Activated CD8-positive, alpha-beta T cell treated with anti-CD3 and anti-CD28 coated beads for 36 hours (primary cell): ENCODE measurements at places on chromosomes 12 and 14. TPM values are rescaled to one million over a fixed set of nuclear protein-coding genes. Genes with fewer than 3 reads are reported as not detected.

The REP15 gene
- total RNA-seq: not detected

The RDH12 gene
- total RNA-seq: not detected

The MAP1LC3B2 gene
- total RNA-seq: 3.1 TPM

The CLEC9A gene
- not detected for total RNA-seq

The DTX1 gene
- total RNA-seq: 2.9 TPM

The MORN3 gene
- 1.1 TPM for total RNA-seq

GRCh38 chr14:72678356-72678755 lies 215.5 kb downstream of the DPF3 start:
- H3K27ac ChIP-seq: no peak overlapping the region
- no peak for DNase-seq
- H3K27me3 ChIP-seq: no peaks in the 10 kb centered on the region
- no peak overlapping the region for H3K4me3 ChIP-seq
- H3K36me3 ChIP-seq: no peaks in the 10 kb centered on the region

GRCh38 chr12:96711364-96711763 lies 195.7 kb upstream of the NEDD1 start:
- H3K4me3 ChIP-seq: no peak overlapping the region
- no peaks in the 10 kb centered on the region for H3K36me3 ChIP-seq
- no peak for DNase-seq
- H3K27me3 ChIP-seq: no peaks in the 10 kb centered on the region

GRCh38 chr14:66293533-66294105 lies 192.6 kb upstream of the CCDC196 start:
- peaks cover 1% of the 10 kb centered on the region for H3K27me3 ChIP-seq
- no peak for DNase-seq
- no peak overlapping the region for H3K27ac ChIP-seq
- H3K36me3 ChIP-seq: no peaks in the 10 kb centered on the region
- no peak overlapping the region for H3K4me3 ChIP-seq

GRCh38 chr12:47754126-47754525 lies 4.6 kb downstream of the RAPGEF3 start:
- DNase-seq: no peak
- no peak overlapping the region for H3K27ac ChIP-seq
- H3K27me3 ChIP-seq: no peaks in the 10 kb centered on the region
- H3K4me1 ChIP-seq: peaks cover 30% of the 10 kb centered on the region

DNA sequence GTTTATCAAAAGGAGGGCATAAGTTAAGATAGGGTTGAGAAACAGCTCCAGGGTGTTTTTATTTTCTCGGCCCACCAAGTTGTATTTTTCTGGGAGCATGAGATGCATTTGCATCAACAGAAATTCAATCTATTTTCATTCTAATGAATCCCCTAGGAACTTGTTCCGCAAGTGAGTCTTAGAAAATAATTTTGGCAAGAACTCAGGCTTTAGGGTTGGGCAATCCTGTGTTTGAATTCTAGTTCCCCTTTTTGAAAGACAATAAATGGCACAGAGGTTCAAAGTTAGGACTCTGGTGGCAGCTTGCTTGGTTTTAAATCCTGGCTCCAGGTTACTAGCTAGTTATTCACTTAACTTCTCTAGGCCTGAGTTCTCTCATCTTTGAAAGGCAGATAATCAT lies 23.7 kb downstream of the SLC5A8 start:
- H3K4me3 ChIP-seq: no peak overlapping the region
- DNase-seq: no peak
- no peaks in the 10 kb centered on the region for H3K36me3 ChIP-seq
- H3K4me1 ChIP-seq: no peaks in the 10 kb centered on the region

- H3K4me1 ChIP-seq: peaks cover 3% of the 10 kb centered on the region
- peaks cover 3% of the 10 kb centered on the region for H3K27me3 ChIP-seq
- no peak for DNase-seq
- peaks cover 3% of the 10 kb centered on the region for H3K36me3 ChIP-seq
- H3K27ac ChIP-seq: no peak overlapping the region
- H3K4me3 ChIP-seq: no peak overlapping the region
Observed at GRCh38 chr12:68977909-68978610, 45.1 kb upstream of the CPM start.

- DNase-seq: no peak
- no peaks in the 10 kb centered on the region for H3K27me3 ChIP-seq
- no peak overlapping the region for H3K4me3 ChIP-seq
- no peak overlapping the region for H3K27ac ChIP-seq
- H3K4me1 ChIP-seq: peaks cover 3% of the 10 kb centered on the region
Observed at GRCh38 chr14:92986254-92987147, 63.6 kb downstream of the CHGA start.

- no peak for DNase-seq
- no peaks in the 10 kb centered on the region for H3K36me3 ChIP-seq
- peaks cover 11% of the 10 kb centered on the region for H3K4me1 ChIP-seq
- no peak overlapping the region for H3K27ac ChIP-seq
Observed at GRCh38 chr12:53346491-53346890, 10.3 kb upstream of the SP7 start.

- no peaks in the 10 kb centered on the region for H3K4me1 ChIP-seq
- no peak overlapping the region for H3K4me3 ChIP-seq
- peaks cover 2% of the 10 kb centered on the region for H3K27me3 ChIP-seq
- H3K36me3 ChIP-seq: no peaks in the 10 kb centered on the region
- no peak overlapping the region for H3K27ac ChIP-seq
Observed at GRCh38 chr12:22355011-22355580, 20.6 kb upstream of the ST8SIA1 start.

DNA sequence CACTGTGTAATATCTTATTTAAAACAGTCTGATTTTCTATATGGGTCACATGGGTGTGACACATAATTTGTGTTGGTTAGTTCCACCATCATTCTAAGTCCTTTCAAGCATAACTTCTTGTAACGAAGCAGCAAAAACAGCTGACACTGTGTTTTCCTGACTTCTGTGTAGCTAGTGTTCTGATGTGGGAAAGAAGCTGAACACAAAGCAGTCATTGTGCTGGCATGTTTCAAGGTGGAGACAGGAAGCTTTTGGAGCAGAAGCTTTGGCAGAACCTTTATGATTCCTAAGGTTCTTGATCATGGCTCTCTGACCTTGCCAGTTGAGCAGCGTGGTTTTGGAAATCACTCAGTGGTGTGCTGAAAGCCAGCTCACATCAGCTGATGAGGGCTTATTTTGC lies 351.7 kb upstream of the MDGA2 start:
- no peaks in the 10 kb centered on the region for H3K27me3 ChIP-seq
- no peak for DNase-seq
- H3K4me1 ChIP-seq: no peaks in the 10 kb centered on the region
- H3K4me3 ChIP-seq: no peak overlapping the region
- no peaks in the 10 kb centered on the region for H3K36me3 ChIP-seq
- H3K27ac ChIP-seq: no peak overlapping the region

- no peak overlapping the region for H3K27ac ChIP-seq
- H3K27me3 ChIP-seq: no peaks in the 10 kb centered on the region
- H3K36me3 ChIP-seq: peaks cover 38% of the 10 kb centered on the region
- H3K4me3 ChIP-seq: no peak overlapping the region
- H3K4me1 ChIP-seq: no peaks in the 10 kb centered on the region
- no peak for DNase-seq
Observed at GRCh38 chr14:67387195-67387594, 24.8 kb downstream of the PLEK2 start.

GRCh38 chr12:114512351-114512750 lies 106.4 kb upstream of the TBX5 start:
- peaks cover 4% of the 10 kb centered on the region for H3K27me3 ChIP-seq
- no peaks in the 10 kb centered on the region for H3K4me1 ChIP-seq
- no peaks in the 10 kb centered on the region for H3K36me3 ChIP-seq
- no peak for DNase-seq

GRCh38 chr14:53331247-53331646 lies 178.1 kb upstream of the DDHD1 start:
- peaks cover 5% of the 10 kb centered on the region for H3K4me1 ChIP-seq
- H3K27ac ChIP-seq: no peak overlapping the region
- H3K4me3 ChIP-seq: no peak overlapping the region
- H3K36me3 ChIP-seq: no peaks in the 10 kb centered on the region

DNA sequence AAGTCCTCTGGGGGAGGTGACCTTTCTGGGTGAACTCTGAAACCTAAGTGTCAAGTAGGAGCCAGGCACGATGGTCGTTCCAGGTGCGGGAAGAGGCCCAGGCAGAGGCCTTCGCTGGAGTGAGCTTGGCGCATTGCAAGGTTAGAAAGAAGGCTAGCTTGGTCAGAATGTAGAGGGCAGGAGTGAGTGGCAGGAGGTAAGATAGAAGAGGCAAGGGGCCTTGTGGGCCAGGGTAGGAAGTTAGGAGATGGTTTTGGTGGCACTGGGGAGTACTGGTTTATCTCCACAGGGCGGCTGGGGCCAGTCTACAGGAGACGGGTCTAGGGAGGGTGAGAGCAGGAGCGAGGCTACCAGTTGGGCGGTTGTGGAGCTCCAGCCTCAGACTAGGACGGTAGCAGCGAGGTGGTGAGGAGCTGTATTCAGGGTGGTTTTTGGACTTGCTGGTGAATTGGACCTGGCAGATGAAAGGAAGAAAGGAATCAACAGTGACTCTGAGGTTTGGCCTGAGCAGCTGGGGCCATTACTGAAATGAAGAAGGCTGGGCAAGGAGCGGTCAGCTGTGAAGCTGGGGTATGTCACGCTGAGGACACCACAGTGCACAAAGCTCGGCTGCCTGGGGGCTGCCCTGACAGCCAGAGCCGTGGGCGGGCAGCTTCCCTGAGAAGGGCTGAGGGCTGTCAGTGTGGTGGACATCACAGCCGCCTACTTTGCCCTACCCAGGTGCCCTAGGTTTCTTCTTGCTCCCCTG lies 9.0 kb downstream of the MLXIP start:
- peak overlapping the region; percentile 82 for H3K27ac ChIP-seq
- no peak overlapping the region for H3K4me3 ChIP-seq

GRCh38 chr12:59637692-59638070 lies 41.9 kb downstream of the SLC16A7 start:
- no peaks in the 10 kb centered on the region for H3K27me3 ChIP-seq
- H3K4me3 ChIP-seq: no peak overlapping the region
- H3K4me1 ChIP-seq: peaks cover 52% of the 10 kb centered on the region
- H3K36me3 ChIP-seq: peaks cover 25% of the 10 kb centered on the region
- peak overlapping the region; percentile 57 for H3K27ac ChIP-seq

DNA sequence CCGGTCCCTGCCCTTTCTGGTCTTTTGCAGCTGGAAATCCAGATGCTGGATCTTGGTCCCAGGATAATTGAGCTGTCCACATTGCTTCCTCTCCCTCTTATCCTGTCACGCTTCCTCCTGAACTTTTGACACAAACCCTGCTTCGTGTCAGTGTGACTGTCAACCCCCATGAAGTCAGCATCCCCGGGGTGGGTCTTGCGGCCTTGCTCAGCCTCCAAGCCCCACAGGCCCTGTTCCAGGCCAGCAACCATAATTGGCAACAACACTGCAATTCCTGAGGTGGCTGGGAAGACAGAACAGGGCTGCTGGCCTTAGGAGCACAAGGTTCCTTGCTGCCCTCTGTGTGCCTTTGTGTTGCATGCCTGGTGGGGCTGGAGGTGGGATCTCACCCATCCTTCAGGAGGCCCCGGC lies 74.9 kb downstream of the NTF3 start:
- H3K4me1 ChIP-seq: no peaks in the 10 kb centered on the region
- peaks cover 6% of the 10 kb centered on the region for H3K27me3 ChIP-seq
- H3K27ac ChIP-seq: no peak overlapping the region
- no peaks in the 10 kb centered on the region for H3K36me3 ChIP-seq

DNA sequence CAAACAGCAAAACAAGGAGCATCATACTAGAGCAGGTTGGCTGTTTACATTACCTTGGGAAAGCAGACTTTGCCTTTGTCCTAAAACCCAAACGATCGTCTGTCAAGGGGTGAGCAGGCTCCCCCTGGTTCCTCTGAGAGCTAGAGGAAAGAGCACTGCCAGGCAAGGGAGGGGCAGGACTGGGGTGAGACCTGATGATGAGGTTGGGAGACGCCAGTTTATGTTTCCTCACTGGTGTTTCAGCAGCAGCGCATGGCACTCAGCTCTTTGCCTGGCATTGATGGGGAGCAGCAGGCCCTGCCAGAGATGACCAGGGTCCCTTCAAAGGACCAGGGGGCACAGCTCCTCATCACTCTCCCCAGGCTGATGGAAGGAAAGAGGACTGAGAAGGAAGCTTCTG lies 7.9 kb upstream of the KRT2 start:
- H3K4me1 ChIP-seq: peaks cover 7% of the 10 kb centered on the region
- no peaks in the 10 kb centered on the region for H3K27me3 ChIP-seq
- no peak overlapping the region for H3K4me3 ChIP-seq
- DNase-seq: no peak
- no peaks in the 10 kb centered on the region for H3K36me3 ChIP-seq

DNA sequence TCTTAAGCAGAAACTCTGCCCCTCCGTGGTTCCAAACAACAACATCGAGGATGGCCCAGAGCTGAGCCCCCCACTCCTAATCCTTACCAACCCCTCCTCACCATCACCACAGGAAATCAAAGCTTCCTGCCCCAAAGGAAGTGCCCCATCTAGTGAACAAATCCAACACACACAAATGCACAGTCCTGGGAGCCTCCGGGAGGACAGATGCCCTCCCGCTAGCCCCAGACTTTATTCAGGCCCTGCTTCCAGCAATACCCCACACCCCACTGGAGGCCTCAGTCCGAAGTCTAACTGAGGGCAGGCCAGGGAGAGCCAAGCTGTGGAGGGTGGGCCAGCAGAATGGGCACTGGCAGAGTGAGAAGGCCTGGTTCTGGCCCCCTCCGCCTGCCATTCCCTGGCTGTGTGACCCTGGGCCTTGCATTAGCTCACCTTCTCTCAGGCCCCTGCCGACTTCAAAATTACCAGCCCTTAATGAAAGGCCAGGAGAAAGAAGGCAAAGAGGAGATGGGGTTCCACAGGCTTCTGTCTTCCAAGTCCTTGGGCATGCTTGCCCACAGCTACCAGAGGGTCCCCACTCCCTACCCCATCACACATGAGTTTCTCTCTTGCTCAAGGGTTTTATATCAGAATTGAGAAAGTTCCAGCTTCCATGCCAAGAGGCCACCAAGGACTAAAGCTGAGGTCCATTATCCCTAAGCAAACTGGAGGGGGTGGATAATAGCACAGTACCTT lies 2.3 kb downstream of the HDAC7 start:
- H3K4me1 ChIP-seq: peaks cover 44% of the 10 kb centered on the region
- peak overlapping the region; percentile 98 for H3K27ac ChIP-seq
- peaks cover 69% of the 10 kb centered on the region for H3K36me3 ChIP-seq
- no peaks in the 10 kb centered on the region for H3K27me3 ChIP-seq

DNA sequence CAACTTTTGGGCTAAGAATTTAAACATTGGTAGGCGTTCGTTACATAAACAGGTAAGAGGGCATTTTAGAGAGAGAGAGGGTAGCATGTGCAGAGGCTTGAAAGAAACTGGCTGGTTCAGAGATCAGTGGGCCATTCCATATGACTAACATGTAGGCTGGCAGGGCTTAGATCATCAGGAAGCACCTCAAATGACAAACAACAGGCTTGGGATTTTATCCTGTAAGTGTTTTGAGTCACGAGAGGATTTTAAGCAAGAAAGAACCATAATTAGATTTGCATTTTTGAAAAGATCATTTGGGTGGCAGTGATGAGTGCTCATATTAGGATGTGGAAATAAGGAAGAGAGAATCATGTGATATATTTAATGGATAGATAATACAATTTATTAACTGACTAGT lies 8.7 kb upstream of the PLEKHA5 start:
- no peak for DNase-seq
- no peak overlapping the region for H3K4me3 ChIP-seq
- H3K4me1 ChIP-seq: peaks cover 6% of the 10 kb centered on the region
- no peaks in the 10 kb centered on the region for H3K36me3 ChIP-seq

- H3K27ac ChIP-seq: no peak overlapping the region
- H3K4me3 ChIP-seq: no peak overlapping the region
- peaks cover 2% of the 10 kb centered on the region for H3K36me3 ChIP-seq
- peaks cover 7% of the 10 kb centered on the region for H3K4me1 ChIP-seq
- H3K27me3 ChIP-seq: no peaks in the 10 kb centered on the region
Observed at GRCh38 chr14:64950889-64951288, 8.3 kb upstream of the GPX2 start.
